ENCODE measurements at places on chromosomes 2 and 18. TPM values are rescaled to one million over a fixed set of nuclear protein-coding genes. Genes with fewer than 3 reads are reported as not detected.
A peak's percentile ranks its signal among the peaks of the same experiment; 100 is the strongest.

DAW1 gene
- total RNA-seq, result under 0.01 TPM

RGPD4 gene
- not detected for total RNA-seq

NAB1 gene
- total RNA-seq, result 44.1 TPM

DNA sequence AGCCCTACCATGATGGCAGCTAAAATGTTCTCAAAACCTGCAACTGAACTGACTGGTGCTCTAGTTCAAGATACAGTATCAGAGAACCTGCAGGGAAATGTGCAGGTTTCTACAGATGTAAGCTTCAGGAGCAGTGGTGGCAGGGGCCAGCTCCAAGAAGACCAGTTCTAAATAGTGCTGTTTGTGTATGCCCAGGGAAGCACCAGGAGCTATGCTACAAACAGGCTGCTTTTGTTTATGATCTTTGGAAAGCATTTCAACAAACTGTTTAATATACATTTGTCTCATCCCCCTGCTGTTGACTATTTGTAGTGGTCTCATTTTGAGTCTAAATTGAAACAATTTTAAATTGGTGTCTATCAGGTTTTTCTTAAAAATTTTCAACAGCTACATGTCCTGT is 20.7 kb downstream of the FZD5 start:
- DNase-seq, result no peak

GRCh38 chr2:3805201-3805939 is 102.0 kb downstream of the DCDC2C start:
- DNase-seq, result peak; percentile 14

DNA sequence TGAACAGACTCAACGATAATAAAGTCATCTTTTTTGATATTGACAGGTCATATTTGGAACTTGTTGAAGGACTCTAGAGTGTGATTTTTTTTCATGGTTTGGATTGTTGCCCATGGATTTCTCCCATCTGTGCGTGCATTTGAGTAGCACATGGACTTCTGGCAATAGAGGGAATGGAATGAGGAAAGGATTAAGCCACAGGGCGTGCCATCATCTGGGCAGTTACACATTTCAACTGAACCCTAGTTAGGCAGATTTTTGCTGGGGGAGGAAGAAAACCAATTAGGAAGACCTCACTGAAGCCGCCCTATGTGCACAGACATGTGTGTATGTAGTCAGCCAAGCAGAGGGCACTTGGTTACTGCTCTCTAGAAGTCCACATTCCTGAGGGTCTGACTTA is 72.6 kb downstream of the TPGS2 start:
- DNase-seq, result peak; percentile 67

GRCh38 chr18:39329496-39330275 is 1764.1 kb upstream of the CELF4 start:
- DNase-seq, result no peak

DNA sequence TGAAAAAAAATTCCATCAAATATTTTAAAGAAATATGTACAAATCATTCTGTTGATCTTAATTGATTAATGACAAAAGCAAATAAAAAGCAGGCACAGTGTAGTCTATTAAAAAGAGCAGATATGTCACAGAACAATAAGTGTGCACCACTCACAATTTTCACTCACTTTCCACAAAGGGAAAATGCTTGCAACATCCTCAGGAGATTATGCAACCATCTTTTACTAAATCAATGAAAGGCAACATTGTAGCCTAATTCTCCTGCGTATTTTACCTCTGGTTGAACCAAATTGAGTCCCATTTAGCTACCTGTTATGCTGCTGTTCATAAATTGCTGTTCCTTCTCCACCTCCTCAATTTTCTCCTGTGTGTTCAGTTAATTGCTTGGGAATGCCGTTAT is 1346.8 kb upstream of the PIK3C3 start:
- no peak for DNase-seq

- peak; percentile 73 for DNase-seq
These were observed 199.9 kb downstream of the TGIF1 start for GRCh38 chr18:3649633-3650426.

- DNase-seq, result peak; percentile 3
These were observed 14.5 kb upstream of the ZBTB14 start for GRCh38 chr18:5309888-5310470.

DNA sequence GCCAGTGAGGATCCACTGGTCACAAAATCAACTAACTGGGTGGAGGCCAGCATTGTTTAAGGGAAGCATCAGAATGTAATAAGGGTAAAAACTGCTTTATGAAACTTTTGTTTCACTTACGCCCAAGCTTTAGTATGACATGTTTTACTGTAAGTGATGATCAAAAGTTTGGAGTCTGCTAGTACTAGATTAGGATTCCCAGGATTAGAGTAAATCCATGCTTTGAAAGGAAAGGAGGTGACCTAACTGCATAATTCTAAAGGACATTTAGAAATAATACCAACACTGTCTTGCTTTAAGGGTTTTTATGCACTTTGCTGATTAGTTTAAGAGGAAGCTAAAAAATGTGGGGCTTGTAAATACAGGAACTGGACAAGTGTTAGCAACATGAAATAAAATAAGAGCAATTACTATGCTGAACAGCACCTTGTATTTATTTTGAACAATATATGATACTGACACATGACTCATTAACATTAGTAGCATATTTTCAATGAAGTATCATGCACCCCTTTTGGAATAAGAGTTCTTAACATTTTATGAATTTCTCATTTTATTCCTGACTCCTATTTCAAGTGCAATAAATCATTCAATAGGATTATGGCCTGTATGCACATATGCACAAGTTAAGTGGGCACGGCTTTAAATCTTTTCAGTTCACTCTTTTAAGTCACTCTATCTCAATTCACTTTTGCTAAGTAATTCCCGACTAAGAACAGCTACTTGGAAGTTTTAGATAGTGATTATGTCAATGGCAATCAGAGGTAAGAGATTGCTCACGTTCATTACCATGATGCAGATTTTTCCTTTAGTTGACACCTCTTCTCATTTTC is 62.5 kb downstream of the STK39 start:
- peak; percentile 19 for DNase-seq

- DNase-seq, result peak; percentile 17
These were observed 105.4 kb upstream of the MMADHC start for GRCh38 chr2:149692961-149693396.
